NCI-H460 (cell line): ENCODE measurements at places on chromosomes 12 and 14.

- no peak for DNase-seq
Measured at GRCh38 chr12:14960548-14961465, 594 bp downstream of the ARHGDIB start.

DNA sequence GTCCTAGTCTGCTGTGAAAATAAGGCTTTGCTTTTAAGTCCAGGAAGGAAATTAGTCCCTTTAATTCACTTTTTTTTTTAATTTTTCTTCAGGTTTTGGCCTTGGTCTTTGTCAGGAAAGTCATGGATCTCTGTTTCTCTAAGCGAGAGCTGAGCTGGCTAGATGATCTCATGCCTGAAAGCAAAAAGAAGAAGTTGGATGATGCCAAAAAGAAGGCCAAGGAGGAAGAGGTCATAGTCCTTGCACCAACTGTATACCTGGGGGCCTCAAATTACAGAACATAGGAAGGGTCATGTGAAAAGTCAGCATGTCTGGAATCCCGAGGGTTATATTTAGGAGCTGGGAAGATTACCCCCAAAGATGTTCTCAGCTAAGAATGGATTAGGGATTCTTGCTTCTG, 72.3 kb downstream of the SLC4A8 start:
- DNase-seq: no peak

- DNase-seq: no peak
Measured at GRCh38 chr12:6708960-6709394, 8.4 kb upstream of the PIANP start.

DNA sequence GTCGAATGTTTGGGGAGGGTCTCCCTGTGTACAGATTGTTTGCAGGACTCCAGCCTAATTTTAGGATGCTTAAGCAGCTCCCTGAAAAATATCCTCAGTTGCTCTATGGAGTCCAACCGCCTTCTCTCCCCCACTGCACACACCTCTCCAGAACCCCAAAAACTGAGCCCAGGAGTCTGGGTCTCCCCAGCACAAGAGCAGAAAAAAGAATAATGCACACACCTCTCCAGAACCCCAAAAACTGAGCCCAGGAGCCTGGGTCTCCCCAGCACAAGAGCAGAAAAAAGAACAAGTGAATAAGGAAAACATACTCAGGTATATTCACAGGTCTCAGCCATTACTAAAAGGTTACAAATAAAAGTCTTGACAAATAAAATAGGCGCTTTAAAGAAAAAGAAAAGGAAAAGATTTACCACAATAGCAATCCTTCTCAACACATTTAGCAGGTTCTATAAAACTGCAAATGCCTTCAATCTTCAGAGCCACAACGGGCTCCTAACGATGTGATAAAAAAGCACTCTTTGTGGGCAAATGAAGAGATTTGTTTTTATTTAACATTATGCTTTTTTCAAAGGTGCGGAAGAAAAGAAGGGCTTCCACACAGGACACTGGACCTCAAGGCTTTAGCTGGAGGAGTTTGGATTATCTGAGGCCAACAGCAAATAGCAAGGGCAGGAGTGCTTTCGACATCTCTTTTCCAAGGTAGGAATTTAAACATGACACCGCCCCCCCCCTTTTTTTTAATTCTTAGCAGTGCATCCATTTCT, 8.2 kb downstream of the BCL11B start:
- DNase-seq: no peak

GRCh38 chr12:52331833-52332232, 10.6 kb upstream of the KRT83 start:
- DNase-seq: no peak
